ENCODE measurements at places on chromosomes 5 and 9.

- no peak for DNase-seq
Measured at GRCh38 chr5:1807451-1808185, 6.4 kb downstream of the NDUFS6 start.

DNA sequence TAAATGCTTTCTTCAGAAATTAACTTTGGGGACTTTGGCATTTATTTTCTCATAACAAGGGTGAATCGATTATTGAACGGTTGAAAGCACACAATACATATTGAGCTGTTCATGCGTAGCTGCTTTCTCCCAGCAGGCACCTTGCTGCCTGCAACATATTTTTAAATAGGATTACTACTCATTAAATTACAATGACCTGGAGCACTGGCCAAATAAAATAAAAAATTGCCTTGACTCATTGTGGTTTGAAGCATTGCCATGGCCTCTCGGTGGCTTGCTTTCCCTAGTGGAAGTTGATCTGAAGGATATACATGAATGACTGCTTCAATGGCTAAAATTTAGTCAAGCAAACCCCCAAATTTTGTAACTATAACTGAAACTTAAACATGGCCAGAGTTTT is 181.6 kb upstream of the NUDT12 start:
- DNase-seq, result no peak

DNA sequence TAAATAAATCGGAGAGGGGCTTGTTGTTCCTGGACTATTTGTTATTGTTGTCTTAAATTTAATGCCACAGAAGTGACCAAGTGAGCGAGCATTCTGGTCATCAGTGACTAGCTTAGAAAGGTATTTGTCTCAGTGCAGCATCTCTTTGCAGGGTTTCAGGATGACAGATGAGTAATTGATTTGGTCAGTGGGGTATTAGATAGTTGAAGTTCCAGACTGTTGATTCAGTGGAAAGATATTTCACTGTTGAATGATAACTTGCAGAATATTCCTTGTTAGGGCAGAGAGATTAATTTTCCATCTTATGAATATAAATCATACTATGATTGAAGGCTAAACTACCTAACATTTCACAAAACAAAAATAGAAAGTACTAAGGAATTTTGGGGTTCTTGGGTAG is 122.4 kb downstream of the TRIO start:
- no peak for DNase-seq

GRCh38 chr5:168916266-168916665 is 337.1 kb upstream of the PANK3 start:
- DNase-seq, result no peak

Measured in activated CD4-positive, alpha-beta T cell treated with anti-CD3 and anti-CD28 coated beads, Interleukin-2, Interleukin-6, amounts not matched to agents 100 ng/mL and 50 ng/mL, durations not matched to agents 16 hours and 8 hours (primary cell).